ENCODE measurements at places on chromosomes 5 and 9.
A peak's percentile ranks its signal among the peaks of the same experiment; 100 is the strongest.

GRCh38 chr9:15543047-15543813 is 9.6 kb upstream of the CCDC171 start:
- DNase-seq = no peak

- no peak for DNase-seq
These were observed 199.8 kb downstream of the PDE4D start for GRCh38 chr5:59693492-59694309.

GRCh38 chr5:179967489-179967888 is 59.8 kb upstream of the TBC1D9B start:
- DNase-seq = no peak

DNA sequence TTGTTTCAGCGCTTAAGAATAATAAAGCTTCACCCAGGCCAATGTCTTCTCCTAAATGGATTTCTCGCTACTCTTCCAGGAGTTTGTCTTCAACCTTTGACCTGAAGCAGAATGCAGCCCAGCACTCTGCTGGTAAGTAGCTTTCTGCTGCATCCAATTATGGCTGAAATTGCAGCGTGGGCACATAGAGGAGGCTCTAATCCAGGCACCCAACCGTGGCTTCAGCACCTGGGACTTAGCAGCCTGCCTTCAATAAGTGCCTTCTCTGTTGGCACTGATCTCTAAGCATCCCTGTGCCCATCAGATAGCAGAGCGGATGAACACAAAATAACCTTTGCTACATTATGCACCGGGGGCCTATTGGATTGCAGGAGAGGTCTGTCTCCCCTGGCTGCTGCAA is 105.2 kb downstream of the TRIM32 start:
- no peak for DNase-seq

GRCh38 chr9:130368631-130369103 is 76.1 kb upstream of the ASS1 start:
- no peak for DNase-seq

GRCh38 chr5:155826611-155827507 is 500.1 kb upstream of the SGCD start:
- DNase-seq = no peak

GRCh38 chr5:135881244-135881643 is 14.4 kb downstream of the IL9 start:
- no peak for DNase-seq

GRCh38 chr5:120684213-120684612 is 220.1 kb downstream of the PRR16 start:
- DNase-seq = no peak

GRCh38 chr9:16154521-16155078 is 601.8 kb downstream of the CCDC171 start:
- DNase-seq = peak; percentile 30

DNA sequence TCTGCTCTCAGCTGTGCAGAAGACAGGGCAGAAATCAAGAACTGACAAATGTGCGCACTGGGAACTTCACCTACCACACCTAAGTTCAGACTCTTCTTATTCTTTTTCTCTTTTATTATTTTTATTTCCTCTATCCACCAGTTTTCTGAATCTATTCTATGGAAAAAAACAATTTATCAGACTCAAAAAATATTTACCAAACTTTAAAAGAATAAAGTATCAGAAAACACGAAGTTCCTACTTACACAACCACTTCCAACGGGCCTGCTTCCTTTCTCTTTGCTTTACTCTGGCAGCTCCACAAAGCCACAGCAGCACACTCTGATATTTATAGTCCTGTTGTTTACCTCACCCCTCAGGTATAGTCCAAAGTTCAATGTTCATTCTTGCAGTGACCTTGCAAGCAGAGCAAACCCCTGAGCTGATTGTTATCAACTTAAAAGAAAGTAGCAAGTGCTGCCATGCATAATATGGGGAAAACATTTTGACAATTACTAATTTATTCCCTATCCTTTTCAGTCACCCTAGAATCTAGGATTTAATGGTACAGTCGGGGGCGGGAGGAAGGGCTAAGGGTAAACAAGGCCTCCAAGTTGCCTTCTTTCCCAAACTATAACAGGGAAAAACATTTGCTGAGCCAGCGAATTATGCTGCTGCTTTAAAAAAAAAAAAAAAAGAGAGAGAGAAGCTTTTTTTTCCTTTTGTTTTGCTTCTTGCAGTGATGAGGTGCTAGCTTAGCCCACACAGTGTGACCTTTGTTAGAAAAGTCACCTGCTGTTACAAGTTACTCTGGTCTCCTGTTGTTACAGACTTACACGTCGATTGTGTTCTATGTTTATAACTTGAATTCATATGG is at the start of gene SELENOP:
SELENOP (minus strand) TSS at position 302 of the 856 bp plus-strand sequence. CDS start 3,539 bp downstream, outside the sequence.
- no peak for DNase-seq

DNA sequence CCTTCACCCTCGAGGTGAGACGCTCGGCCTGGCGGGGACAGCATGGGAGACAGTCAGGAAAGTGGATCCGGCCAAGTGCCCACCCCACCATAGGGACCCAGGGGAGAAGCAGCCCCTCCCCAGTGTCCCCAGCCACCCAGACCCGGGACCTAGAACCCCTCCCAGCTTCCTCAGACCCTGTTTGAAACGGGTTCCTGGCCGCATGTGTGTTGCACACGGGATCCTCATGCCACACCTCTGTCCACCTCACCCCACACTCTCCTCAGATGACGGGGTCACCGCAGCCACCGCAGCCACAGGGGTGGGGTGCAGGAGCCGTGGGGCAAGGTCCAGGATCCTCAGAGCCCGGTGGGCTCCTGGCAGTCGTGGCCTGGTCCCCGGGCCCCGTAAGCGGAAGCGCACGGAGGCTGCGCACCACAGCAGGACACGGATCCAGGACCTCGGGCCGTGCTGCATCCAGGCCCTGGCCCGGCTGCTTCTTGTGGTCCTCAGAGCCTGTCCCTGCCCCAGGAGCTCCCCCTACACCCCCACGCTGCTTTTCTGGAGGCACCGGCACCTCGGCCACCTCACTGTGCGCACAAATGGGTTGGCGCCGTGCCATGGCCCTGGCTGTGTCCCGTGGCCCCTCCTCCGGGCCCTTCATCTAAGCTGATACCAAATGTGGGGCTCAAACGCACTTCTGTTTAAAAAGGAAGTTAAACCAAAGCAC is 15.3 kb downstream of the TERT start:
- DNase-seq = no peak

DNA sequence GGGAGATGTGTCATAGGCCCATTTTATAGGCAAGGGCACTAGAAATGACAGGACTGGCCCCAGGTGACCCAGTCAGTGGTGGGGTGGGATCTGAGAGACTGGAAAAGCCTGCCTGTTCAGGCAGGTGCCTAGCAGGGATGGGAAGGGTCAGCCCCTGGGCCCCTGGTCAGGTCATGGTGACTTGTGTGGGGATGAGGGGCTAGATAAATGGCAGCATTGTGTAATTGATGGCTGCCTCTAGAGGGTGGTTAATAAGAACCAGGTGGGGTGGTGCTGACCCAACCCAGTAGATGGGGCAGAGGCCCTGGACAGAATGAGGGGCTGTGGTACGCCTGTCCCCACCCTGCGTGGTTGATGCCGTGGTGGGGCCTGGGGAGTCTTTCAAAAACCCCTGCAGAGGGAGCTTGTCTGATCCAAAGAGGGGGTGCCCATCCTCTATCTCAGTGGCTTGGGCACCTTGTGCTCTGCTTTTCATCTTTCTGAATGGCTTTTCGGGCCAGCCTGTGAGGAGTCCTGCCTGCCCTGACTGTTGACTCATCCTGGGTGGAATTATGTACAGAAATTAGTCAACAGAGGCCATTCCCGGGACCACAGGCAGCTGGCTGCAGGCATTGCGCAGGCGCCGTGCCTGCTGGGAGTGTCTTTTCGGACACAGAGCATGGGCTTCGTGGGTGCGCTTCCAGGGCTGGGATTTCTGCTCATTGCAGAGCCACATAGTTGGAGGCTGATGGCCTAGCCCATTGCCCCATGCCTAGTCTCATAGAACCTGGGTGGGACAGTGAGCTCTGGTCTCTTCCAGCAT is 93.6 kb upstream of the PITX1 start:
- no peak for DNase-seq

DNA sequence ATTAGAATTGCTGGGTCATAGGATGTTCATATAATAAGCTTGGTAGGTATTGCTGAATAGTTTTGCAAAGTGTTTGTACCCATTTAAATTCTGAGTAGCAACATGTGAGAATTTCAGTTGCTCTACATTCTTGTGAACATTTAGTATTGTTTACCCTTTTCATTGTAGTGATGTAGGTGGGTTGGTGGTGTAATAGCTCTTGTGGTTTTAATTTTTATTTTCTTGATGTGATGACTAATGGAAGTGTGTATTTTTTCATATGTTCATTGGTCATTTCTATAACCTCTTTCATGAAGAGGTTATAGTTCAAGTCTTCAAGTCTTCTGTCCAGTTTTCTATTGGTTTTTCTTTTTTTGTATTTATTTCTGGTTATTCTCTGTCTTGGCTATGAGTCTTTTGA is 34.4 kb downstream of the RASA1 start:
- DNase-seq = no peak

DNA sequence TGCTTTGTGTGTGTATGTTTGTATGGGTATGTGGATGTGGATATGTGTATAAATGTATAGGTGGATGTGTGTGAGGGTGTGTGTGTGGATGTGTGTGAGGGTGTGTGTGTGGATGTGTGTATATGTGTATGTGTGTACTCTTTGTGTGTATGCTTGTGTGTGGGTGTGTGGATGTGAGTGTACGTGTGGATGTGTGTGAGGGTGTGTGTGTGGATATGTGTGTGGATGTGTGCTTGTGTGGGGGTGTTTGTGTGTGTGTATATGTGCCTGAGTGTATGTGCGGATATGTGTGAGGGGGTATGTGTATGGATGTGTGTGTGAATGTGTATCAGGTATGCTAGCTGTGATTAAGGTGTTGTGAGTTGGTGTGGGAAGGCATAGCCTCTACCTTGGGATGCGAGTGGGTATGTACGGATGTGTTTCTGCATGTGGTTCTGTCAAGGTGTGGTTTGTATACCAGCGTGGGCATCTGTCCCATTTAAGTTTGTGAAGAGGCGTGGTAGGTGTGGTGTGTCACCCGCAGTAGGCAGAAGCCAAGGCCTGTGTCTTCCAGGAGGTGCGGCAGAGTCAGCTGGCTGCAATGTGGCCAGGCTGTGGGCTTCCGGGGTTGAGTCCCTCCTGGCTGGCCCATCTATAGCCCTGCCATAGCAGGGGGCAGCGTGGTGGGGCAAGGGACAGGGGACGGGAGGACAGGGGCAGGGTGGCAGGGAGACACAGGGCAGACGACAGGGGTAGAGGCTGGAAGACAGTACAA is 155.8 kb downstream of the DAB2IP start:
- DNase-seq = no peak

DNA sequence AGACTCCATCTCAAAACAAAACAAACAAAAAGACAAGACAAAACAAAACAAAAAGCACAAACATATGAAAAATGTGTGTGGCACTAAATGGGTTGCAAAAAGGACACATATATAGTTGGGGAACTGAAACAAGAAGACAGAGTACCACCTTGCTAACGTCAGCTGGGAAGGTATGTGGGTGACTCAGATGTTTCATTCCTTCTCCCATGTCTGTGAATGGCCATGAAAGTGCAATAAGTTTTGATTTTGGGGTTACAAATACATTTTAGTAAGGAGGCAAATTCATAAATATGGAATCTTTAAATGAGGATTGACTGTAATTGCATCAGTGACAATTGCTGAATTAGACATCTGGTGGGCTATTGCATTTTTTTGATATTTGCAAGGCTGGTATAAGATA is 81.6 kb upstream of the KLF4 start:
- no peak for DNase-seq

DNA sequence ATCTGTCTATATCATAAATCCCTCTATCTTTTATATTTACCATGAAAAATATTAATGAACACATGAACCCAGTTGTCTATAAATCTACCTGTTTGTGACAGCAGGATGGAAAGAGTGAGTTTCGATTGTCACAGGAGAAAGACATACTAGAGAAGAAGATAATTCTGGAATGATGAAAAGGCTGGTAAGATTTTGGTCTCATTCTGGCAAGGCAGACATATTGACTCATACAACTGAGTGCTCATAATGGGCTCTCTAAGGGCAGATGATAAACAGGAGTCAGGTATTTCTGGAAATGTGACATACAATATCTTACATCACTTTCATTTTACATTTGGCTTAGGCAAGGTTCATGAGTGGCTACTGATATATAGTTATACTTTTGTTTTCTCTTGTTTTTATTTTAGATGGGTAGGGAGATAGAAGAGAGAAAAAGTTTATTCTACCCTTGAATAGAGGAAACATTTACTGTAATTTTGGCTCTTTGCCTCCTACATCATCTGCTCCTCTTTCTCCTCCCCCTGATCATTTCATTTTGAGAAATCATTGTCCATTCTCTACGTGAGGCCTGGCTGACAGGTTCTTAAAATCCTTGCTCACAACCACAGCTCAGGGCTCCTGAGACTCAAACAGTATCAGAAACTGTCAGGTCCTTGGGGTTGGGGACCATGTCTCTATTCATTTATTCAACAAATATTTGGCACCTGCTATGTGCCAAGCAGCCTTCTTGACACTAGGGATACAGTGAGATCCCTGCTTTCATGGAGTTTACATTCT is 14.4 kb downstream of the ELOVL7 start:
- DNase-seq = peak; percentile 13

GRCh38 chr5:112388739-112389138 is 30.3 kb downstream of the EPB41L4A start:
- no peak for DNase-seq

DNA sequence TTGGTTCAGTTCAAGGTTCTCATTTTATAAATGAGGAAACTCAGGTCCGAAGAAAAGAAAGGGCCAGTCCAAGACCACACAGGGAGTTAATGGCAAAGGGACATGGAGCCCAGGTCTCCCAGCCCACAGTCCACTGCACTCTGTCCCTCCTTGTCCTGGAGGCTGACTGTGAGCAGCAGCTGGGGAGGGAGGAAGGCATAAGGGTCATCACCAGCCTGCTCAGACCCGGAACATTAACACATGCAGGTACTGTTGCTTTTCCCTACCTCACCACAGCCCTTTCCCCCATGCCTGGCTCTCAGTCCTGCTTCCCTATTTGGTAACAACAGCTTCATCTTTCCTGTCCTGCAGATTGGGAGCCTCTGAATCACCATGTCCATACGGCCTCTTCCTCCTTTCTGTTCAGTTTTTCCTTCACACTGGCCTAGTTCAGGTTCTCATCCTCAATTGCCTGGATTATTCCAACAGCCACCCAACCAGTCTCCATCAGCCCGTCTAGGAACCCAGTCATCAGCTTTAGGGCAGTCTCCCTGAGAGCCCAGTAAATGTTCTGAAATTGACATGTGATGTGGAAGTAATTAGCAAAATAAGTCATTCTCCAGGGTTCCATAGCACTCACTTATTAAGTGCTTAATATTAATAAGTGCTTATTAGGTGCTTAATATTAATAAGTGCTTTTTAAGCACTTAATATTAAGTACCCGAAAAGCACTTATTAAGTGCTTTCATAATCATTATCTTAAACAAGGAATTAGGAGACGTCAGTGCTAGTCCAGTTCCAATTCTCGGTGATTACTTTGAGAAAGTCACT is 4.3 kb downstream of the GPX3 start:
- DNase-seq = no peak

DNA sequence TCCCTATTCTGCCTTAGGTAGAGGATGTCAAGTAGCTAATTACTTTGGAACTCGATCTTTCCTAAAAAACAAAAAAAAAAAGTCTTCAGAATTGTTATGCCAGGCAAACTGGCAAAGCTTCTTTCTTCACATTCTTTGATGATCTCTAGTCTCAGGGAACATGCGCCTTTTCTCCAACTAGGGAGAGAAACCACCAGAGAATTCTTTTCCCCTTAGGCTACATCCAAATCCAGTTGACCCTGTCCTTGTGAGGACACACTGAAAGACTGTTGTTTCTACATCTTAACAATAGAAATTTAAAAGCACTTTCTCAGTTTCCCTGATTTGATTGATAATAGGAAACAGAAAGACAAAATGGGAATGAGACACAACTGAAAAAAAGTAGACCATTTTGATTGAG is 94.7 kb upstream of the ITGA2 start:
- DNase-seq = no peak

Data from GM06990 (cell line).